ENCODE measurements at places on chromosomes 16 and 17. TPM values are rescaled to one million over a fixed set of nuclear protein-coding genes. Genes with fewer than 3 reads are reported as not detected.

- H3K4me3 ChIP-seq = no peak overlapping the region
- no peaks in the 10 kb centered on the region for H3K4me1 ChIP-seq
Observed at GRCh38 chr16:9055661-9056060, 35.8 kb upstream of the HAPSTR1 start.

- no peaks in the 10 kb centered on the region for H3K27me3 ChIP-seq
- H3K4me3 ChIP-seq = no peak overlapping the region
- H3K4me1 ChIP-seq = peaks cover 50% of the 10 kb centered on the region
- H3K27ac ChIP-seq = no peak overlapping the region
Observed at GRCh38 chr16:89437251-89437987, 52.9 kb downstream of the ANKRD11 start.

The SDR42E2 gene
- total RNA-seq = 0.14 TPM

The CCL17 gene
- total RNA-seq = 15.5 TPM

DNA sequence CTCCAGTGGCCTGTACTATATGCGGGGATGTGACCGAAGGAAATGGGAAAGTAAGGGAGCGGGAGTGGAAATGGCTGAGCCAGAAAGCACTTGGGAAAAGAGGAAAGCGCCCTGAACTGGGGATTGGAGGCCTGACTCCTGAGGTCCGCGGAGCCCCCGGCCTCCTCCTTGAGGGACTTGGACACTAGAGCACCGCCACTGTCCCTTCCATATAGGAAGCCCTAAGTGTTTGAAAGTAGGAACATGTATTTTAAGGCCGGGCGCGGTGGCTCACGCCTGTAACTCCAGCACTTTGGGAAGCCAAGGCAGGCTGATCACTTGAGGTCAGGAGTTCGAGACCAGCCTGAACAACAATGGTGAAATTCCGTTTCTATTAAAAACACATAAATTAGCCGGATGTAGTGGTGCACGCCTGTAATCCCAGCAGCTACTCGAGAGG lies 530 bp upstream of the ZDHHC7 start:
- peaks cover 2% of the 10 kb centered on the region for H3K36me3 ChIP-seq
- no peak for DNase-seq
- H3K27me3 ChIP-seq = no peaks in the 10 kb centered on the region
- H3K4me1 ChIP-seq = peaks cover 51% of the 10 kb centered on the region
- H3K4me3 ChIP-seq = peak overlapping the region; percentile 83
- H3K27ac ChIP-seq = peak overlapping the region; percentile 99

The RBFOX1 gene
- total RNA-seq = not detected

GRCh38 chr16:11586378-11586855 lies 302 bp downstream of the LITAF start:
- H3K4me3 ChIP-seq = peak overlapping the region; percentile 80
- no peak for DNase-seq
- H3K27me3 ChIP-seq = no peaks in the 10 kb centered on the region
- peaks cover 30% of the 10 kb centered on the region for H3K4me1 ChIP-seq

Data from upper lobe of right lung (tissue), 1 donor.